ENCODE measurements at places on chromosomes 1 and 21. TPM values are rescaled to one million over a fixed set of nuclear protein-coding genes. Genes with fewer than 3 reads are reported as not detected.

- H3K27ac ChIP-seq = no peak overlapping the region
- peaks cover 22% of the 10 kb centered on the region for H3K27me3 ChIP-seq
- peak overlapping the region; percentile 60 for H3K4me3 ChIP-seq
- DNase-seq = peak; percentile 71
- H3K36me3 ChIP-seq = peaks cover 21% of the 10 kb centered on the region
These were observed 1.9 kb downstream of the MANEAL start for GRCh38 chr1:37795340-37796125.

DNA sequence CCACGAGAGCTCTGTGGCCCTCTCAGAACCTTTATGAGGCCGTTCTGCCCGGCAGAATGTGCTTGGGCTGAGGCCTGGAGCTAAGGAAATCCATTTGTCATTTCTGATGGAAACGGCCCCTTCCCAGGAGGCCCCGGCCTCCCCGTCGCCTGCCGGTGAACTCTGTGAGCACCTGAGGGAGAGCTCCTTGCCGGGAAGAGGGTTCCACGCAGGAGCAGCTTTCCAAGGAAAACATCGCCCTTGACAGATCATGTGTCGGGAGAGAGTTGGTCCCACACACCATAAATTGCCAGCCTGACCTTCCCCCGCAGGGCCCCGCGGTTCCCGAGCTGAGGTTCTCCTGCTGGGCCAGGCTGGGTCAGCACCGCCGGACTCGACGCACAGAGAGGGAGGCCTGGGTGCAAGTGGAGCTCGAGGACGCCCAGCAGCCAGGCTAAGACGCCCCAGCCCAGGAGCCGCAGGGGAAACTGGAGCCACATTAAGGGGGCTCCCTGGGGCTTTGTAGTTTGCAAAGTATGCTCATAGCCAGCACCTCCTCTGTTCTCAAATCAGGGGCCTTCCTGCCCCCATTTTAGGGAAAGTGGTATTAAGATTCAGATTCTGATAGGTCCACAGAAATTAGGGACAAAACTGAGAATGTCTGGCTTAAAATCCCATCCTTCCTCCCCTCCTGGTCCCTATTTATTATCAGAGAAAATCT, 239.5 kb downstream of the FOXD2 start:
- DNase-seq = no peak
- H3K27ac ChIP-seq = no peak overlapping the region
- H3K27me3 ChIP-seq = peaks cover 9% of the 10 kb centered on the region
- no peak overlapping the region for H3K4me3 ChIP-seq

GRCh38 chr1:45574105-45574626, 9.7 kb upstream of the NASP start:
- no peaks in the 10 kb centered on the region for H3K27me3 ChIP-seq
- no peak for DNase-seq
- no peaks in the 10 kb centered on the region for H3K4me1 ChIP-seq
- H3K27ac ChIP-seq = no peak overlapping the region
- H3K4me3 ChIP-seq = no peak overlapping the region

GRCh38 chr1:193462629-193463320, 276.4 kb upstream of the B3GALT2 start:
- no peaks in the 10 kb centered on the region for H3K27me3 ChIP-seq
- H3K4me1 ChIP-seq = peaks cover 35% of the 10 kb centered on the region
- no peak overlapping the region for H3K27ac ChIP-seq

- no peak overlapping the region for H3K27ac ChIP-seq
- no peaks in the 10 kb centered on the region for H3K27me3 ChIP-seq
- H3K4me1 ChIP-seq = peaks cover 39% of the 10 kb centered on the region
- H3K4me3 ChIP-seq = no peak overlapping the region
- no peaks in the 10 kb centered on the region for H3K36me3 ChIP-seq
- DNase-seq = no peak
These were observed 20.3 kb downstream of the TSPAN2 start for GRCh38 chr1:115068826-115069585.

GRCh38 chr21:36115138-36115730, 19.6 kb upstream of the CBR3 start:
- H3K27ac ChIP-seq = no peak overlapping the region
- H3K36me3 ChIP-seq = no peaks in the 10 kb centered on the region
- no peak for DNase-seq
- H3K4me1 ChIP-seq = peaks cover 19% of the 10 kb centered on the region
- H3K27me3 ChIP-seq = no peaks in the 10 kb centered on the region

DNA sequence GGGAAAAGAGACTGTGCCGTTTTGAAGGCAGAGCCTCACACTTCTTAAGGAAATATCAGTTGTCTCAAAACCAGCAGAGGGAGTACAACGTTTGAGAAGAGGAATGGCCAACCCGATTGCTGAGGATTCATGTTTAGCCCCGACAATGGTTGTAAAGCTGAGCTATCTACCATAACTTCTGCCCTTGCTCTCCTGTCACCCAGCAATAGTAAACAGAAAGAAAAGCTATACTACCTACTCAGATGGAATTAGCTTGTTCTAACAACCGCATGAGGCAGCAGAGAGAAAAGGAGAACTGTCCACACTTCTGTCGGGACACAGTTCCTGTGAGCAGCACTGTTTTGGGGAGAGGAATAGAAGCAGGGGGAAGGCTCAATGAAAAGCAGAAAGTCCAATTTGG, 91.2 kb downstream of the SLC45A1 start:
- H3K4me1 ChIP-seq = peaks cover 61% of the 10 kb centered on the region
- DNase-seq = peak; percentile 23
- peaks cover 46% of the 10 kb centered on the region for H3K36me3 ChIP-seq
- peak overlapping the region; percentile 77 for H3K27ac ChIP-seq

GRCh38 chr1:117030271-117030877, 28.8 kb downstream of the CD101 start:
- H3K27ac ChIP-seq = peak overlapping the region; percentile 15
- DNase-seq = no peak
- H3K27me3 ChIP-seq = no peaks in the 10 kb centered on the region

- H3K27ac ChIP-seq = no peak overlapping the region
- no peak for DNase-seq
- H3K4me3 ChIP-seq = no peak overlapping the region
These were observed 176.6 kb upstream of the GORAB start for GRCh38 chr1:170355267-170355801.

- no peaks in the 10 kb centered on the region for H3K36me3 ChIP-seq
- H3K27me3 ChIP-seq = no peaks in the 10 kb centered on the region
- no peak for DNase-seq
These were observed 99.7 kb upstream of the CD34 start for GRCh38 chr1:208010487-208011071.

- peaks cover 83% of the 10 kb centered on the region for H3K36me3 ChIP-seq
- DNase-seq = no peak
- H3K27ac ChIP-seq = peak overlapping the region; percentile 70
- peaks cover 11% of the 10 kb centered on the region for H3K4me1 ChIP-seq
These were observed 28.6 kb upstream of the ZFP69B start for GRCh38 chr1:40421431-40422384.

DNA sequence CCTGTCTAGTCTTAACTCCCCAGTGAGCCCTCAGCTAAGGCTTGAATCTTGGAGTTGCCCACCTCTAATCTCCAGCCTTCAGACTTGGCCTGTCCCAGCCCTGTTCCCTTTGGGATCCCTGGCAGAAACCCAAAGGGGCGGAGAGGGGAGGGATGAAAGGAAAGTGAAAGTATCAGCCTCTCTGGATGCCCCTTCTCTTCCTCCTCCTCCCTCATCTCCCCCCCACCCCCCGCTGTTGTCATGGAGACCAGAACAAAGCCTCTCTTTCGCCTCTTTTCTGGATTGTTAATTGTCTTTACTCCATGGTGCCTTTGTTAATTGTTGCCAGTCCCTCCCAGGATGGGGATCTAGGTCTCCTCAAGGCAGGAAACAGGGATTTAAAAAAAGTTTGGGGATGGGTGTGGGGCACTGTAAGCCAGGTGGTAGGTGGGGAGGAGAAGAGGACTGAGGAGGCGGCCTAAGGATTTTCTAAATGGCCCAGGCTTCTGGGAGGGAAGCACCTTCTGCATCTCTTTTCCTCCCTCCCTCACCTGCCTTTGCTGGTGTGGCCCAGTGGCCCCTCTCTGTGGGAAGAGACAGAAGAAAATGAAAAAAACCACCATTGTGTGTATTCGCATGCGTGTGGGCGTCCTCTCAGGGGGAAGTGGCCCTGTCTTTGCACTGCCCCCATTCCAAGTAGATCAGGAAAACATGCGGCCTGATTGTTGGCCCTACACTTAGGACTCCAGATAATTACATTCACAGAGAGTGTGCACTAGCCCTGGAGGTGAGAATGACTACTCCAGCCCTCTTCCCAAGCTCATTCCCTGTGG, 7.5 kb upstream of the SOX13 start:
- no peak overlapping the region for H3K4me3 ChIP-seq
- no peak for DNase-seq
- peaks cover 7% of the 10 kb centered on the region for H3K27me3 ChIP-seq

DNA sequence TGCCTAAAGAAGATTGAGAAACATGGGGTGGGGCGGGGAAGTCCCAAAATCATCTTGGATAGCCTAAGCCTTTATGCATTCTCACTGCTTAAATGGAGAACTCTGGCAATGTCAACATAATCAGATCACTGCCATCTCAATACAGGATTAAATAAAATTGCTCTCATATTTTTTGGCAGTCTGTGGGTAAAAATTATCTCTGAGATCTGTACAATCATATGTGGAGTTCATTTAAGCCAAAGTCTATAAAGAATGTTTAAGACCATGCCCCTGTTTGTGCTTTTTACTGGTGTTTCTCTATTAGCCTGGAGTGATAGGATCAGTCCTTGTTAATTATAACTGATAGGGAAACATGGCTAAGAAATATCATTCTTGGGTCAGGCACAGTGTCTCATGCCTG, 136.3 kb downstream of the GPR52 start:
- DNase-seq = no peak
- H3K27ac ChIP-seq = no peak overlapping the region

DNA sequence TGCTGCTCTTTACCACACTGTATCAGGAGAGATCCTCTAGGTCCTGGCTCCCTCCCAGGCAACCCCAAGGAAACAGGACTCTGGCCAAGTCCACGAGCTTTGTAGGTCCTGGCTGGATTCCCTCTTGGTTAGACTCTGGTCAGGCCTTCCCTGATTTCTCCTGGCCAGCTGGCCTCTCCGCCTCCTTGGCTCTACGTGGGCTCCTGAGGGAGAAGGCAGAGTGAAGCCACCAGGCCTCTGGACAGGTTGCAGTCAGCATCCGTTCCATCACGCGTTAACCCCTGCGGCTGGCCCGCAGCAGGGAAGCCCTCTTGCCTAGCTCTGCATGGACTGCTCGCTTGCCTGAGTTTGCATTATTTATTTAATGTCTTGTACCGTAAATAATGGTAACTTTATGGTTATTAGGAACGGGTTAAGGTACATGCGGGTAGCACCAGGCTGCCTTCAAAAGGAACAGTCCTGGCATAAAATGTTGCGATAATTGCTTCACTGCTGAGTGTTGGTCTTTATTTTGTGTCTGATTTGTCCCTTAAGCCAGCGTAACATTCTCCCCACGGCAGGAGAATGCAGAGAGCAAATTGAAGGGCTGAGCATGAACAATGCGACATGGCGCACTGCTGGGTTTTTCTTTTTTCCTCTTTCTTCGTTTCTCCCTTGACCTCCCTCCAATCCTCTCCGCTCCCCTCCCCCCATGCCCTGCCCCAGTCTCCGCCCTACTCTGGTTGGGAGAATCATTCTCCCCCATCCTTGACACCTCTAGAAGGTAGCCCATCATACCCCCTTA, 100.3 kb downstream of the RNF220 start:
- H3K27me3 ChIP-seq = peaks cover 2% of the 10 kb centered on the region
- H3K4me1 ChIP-seq = no peaks in the 10 kb centered on the region
- no peak overlapping the region for H3K27ac ChIP-seq
- H3K4me3 ChIP-seq = no peak overlapping the region
- no peak for DNase-seq

DNA sequence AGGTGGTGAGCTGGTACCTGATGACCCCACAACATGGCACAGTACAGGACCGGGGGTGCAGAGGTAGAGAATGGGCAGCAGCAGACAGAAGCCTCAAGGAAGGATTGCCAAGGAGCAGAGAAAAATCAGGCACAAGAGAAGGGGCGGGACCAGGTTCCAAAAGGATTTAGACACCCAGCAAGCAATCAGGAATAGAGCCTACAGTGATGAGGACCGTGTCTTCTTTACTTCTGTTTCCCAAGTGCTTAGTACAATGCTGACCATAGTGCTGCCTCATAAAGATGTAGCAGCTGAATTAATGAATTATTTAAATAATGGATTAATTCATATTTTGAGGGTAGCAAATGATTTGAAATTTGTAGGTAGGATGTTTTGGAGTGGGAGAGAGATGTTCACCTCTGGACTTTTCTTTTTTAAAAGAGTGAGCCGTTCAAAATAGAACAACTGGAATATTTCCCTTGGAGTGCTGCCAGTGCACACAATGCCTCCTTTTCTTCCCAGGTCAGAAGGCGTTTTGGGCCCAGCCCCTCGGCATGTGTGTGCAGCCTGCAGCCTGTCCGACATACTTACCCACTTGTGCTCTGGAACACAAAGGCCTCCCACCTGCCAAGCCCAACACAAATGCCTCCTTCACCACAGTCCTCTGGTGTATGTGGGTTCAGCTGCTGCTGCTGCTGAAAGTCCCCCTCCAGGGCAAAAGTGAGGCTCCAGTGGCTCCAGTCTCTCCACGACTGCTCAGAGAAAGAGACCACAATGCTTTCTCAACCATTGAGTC, 19.6 kb downstream of the KANK4 start:
- no peak overlapping the region for H3K4me3 ChIP-seq
- no peaks in the 10 kb centered on the region for H3K36me3 ChIP-seq
- no peak overlapping the region for H3K27ac ChIP-seq
- DNase-seq = no peak
- H3K4me1 ChIP-seq = peaks cover 12% of the 10 kb centered on the region

DNA sequence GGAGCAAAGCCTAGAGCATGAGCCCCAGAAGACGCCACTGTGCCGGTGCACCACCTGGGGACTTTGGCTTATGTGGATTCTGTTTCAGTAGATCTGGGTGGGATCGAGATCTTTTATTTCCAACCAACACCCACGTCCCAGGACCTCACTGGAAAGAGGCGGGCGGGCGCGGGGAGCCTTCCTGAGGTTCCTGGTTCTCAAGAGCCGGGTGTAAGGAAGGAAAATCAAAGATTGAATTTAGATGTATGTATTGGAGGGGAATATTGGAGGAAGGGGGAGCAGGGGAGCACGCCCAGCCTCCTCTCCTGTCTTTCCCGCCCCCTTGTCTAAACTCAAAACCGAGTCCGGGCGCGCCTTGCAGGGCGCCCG, 6.2 kb upstream of the OLIG2 start:
- DNase-seq = no peak
- H3K4me3 ChIP-seq = no peak overlapping the region
- no peaks in the 10 kb centered on the region for H3K36me3 ChIP-seq
- peaks cover 67% of the 10 kb centered on the region for H3K27me3 ChIP-seq
- H3K27ac ChIP-seq = no peak overlapping the region

DYNLT5 gene
- not detected for total RNA-seq

ERICH3 gene
- total RNA-seq = not detected

ADCY10 gene
- 0.30 TPM for total RNA-seq

IFNAR2 gene
- 26.6 TPM for total RNA-seq

C1orf87 gene
- not detected for total RNA-seq

S100A11 gene
- total RNA-seq = 264 TPM

CCDC17 gene
- 1.0 TPM for total RNA-seq

NOTCH2NLA gene
- 19.2 TPM for total RNA-seq

C1orf105 gene
- total RNA-seq = not detected

ENAH gene
- 0.62 TPM for total RNA-seq

TIE1 gene
- total RNA-seq = not detected
